ENCODE measurements at places on chromosomes 1 and 21.

- DNase-seq = no peak
Measured at GRCh38 chr1:42742617-42743316, 2.7 kb upstream of the CLDN19 start.

DNA sequence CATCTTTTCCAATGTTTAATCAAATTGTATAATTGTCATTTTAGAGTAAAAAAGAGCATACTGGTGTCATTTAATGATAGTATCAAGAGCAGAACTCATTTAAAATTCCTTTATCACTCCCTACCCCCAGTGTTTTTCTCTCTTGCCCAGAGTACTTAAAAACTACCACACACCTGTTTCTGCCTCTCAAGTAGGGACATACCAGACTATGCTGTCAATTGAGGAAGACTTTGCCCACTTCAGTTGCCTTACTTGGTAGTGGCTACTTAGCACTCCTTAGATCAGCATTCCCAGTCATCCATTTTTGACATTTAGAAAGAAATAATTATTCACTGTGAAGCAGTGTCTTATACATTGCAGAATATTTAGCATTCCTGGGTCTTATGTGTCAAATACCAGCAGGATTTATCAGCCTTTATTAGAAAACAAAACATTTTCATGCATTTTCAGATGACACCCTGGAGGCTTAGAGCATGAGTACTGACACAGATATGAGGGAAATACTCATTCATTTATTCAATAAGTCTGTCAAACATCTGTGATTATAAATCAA lies 127.5 kb upstream of the RGS1 start:
- no peak for DNase-seq

GRCh38 chr1:201539561-201540431 lies 869 bp downstream of the NAV1 start:
- DNase-seq = no peak

DNA sequence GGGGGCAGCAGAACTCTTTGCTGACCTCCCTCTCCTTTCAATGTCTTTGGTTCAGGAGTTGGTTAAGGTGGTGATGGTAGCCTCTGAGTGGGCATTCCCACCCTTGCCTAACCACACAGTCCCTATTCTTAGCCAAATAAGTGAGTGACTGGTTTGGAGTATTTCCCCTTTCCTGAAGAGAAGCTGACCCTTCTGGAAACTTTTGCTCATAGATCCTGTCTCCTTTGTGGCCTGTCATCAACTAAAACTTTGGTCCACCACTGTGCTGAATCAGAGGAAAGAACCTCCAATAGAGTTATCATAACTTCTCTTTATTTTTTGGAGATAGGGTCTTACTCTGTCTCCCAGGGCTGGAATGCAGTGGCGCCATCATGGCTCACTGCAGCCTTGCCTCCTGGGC lies 31.1 kb downstream of the C1orf21 start:
- DNase-seq = no peak

GRCh38 chr1:240701412-240701811 lies 89.5 kb upstream of the GREM2 start:
- no peak for DNase-seq

GRCh38 chr1:30779294-30780071 lies 21.9 kb upstream of the LAPTM5 start:
- peak; percentile 88 for DNase-seq

DNA sequence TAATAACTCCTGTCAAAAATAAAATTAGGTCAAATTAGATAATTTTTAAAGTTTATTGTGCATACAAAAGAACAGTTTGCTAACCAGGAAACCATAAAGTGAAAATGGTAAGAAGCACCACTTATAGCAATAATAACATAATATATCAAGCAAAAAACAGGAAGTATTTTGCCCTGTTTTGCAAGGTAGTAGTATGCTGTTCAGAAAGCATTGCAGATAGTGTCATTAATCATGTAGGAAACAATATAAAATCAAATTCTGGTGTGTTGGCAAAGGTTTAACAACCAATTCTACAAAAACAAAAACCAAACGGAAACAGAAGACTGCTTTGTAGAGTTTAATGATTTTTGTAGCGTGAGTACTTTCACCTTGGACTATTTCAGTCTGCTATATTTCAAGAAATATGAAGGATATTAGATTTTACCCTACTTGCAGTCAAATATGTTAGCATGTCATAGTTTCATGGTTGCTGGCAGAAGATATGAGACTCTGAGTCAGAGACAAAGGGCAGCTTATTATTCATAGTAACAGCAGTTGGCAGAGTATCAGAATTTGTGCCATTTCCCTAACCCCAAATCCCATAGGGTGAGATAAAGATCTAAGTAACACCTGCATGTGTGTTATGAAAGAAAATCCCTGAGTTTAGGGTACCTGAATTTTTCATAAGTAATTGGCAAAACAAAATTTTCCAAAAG lies 729.0 kb upstream of the BRINP3 start:
- no peak for DNase-seq

DNA sequence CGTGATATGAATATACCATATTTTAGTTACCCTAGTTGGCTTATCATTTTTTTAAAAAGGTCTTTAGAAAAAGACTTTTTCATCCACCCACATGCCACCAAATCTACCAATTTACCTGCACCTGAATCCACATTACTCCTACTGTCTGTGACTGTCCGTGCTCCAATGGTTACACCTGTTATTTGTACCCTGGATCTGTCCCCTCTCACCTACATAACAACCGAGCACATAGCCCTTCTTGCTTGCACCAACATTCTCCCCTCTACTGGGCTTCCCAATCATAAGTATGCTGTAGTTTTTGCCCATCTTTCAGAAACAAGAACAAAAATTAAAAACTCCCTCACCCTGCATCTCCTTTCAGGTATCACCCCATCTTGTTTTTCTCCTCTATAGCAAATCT lies 17.6 kb downstream of the SOD1 start:
- no peak for DNase-seq

GRCh38 chr21:15006594-15007230 lies 58.1 kb downstream of the NRIP1 start:
- DNase-seq = no peak

- DNase-seq = no peak
Measured at GRCh38 chr1:232793944-232794343, 11.3 kb upstream of the MAP10 start.

- DNase-seq = no peak
Measured at GRCh38 chr1:228146417-228147150, 3.1 kb upstream of the GJC2 start.

DNA sequence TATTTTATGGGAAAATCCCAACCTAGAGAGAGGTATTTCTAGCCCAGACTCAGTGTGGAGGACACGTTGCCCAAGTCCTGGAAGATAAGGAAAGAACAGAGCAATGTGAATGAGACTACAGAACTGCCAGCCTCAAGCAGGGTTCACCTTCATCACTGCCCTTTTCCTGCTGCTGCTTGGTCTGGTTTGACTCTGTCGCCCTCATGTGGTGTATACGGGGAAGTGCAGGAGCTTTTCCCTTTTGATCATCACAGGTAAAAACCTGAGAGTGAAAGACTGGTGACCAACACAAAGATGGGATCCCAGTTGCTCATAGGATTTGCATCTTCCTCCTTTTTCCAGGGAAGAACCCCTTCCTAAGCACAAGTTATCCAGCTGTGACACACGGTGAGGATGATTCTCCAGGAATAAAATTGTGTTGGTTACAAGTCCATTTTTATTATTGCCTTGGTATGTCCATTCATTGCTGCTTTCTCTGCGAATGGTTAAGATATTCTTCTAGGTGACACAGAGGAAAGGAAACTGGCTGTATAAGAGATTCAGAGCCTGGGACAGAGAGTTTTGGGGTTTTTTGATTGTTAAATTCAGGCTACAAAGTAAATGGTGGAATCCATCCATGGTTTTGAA lies 89.5 kb upstream of the CD53 start:
- peak; percentile 21 for DNase-seq

DNA sequence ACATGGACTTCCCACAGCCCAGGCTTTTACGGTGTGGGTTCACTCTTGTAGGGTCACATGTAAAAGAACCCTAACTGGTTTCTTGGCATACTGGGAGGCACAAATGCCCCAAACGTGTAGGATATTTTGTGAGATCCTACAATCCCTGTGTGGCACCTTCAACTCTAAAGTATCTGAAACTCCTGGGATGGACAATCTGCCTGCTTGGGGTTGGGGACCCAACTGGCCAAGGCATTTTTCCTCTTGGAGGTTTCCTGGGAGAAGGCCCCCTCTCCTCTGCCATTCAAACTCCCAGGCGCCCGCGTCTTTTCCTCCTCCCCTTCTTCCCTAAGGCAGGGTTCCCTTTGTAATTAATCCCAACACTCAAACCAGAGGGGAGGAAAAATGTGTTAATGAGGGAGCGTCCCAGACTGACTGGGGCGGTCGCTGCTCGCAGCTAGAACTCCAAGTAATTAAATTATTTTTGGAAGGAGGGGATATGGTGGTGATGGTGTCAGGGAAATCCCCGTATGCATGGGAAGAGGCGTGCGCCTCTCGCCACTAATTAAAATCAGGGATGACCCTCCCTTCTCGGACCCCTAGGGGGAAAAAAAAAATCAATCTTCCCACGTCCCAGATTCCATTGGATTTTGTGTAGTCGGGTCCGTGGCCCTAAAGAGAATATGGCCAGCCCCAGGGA lies 681 bp upstream of the VANGL2 start:
- no peak for DNase-seq

- no peak for DNase-seq
Measured at GRCh38 chr1:188599313-188599712, 1770.6 kb downstream of the PLA2G4A start.

- DNase-seq = peak; percentile 3
Measured at GRCh38 chr1:83931658-83932253, 67.2 kb downstream of the TTLL7 start.

- DNase-seq = no peak
Measured at GRCh38 chr1:26537951-26538352, 8.4 kb downstream of the RPS6KA1 start.

- DNase-seq = no peak
Measured at GRCh38 chr21:42672699-42673458, 19.5 kb downstream of the PDE9A start.

DNA sequence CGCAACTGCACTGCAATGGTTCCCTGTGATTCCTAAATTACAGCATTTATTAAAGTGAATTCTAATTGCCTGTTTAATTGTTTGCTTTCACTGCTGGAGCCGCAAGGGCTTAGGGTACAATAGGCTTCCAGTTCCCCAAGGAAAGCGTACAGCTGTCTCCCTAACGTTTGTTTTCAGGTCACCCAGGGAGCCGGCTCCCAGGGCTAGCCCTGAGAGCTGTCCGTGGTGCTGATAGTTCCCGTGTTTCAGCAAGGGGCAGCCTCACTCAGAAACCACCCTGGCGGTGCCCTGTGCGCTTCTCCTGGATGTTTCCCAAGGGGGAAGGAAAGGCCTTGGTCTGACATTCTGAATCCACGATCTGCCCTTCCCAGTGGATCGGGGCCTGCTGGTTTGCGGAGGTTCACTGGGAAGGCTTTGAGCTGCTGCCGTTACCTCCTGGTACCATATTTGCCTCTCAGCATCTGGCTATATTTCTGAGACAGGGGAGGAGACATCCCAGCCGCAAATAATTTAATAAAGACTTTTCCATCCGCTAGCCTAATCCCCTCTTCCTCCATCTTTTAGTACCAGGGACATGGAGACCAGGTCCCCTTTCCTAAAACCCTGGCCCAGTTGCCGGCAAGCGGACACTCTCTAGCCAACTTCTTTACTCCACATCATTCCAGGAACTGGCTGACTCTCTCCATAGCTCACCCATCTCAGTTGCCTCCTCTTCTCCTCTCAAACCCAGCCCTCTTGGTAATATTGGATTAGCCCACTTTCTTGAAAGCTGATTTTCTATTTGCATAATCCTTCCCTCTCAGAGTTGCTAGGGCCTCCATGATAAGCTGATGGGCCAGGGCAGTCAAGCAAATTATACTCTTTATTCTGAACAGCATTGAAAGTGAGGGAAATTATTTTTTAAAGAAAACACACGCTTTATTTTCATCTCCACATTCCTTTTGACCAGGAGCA lies 149.0 kb downstream of the IGSF21 start:
- DNase-seq = no peak

GRCh38 chr1:64479874-64480273 lies 9.9 kb downstream of the CACHD1 start:
- DNase-seq = no peak

GRCh38 chr1:115160728-115161127 lies 71.4 kb upstream of the TSPAN2 start:
- DNase-seq = no peak

- no peak for DNase-seq
Measured at GRCh38 chr1:44801491-44802305, 1.5 kb downstream of the PLK3 start.

DNA sequence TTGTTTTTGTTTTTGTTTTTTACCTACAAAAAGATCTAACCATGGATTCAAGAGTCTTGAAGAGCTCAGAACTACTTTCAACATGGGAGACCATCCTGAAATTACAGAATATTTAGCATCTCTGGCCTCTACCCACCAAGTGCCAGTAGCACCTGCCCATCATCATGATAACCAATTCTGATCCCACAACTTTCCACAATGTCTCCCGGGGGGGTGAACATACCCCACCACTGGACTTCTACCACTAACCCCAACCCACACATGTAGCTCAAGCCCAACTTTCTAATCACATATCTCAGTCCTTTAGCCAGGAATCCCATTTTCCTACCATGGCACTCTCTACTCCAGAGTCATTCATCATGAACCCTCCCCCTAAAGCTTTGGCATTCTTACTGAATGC lies 15.7 kb upstream of the IFNAR2 start:
- DNase-seq = no peak

DNA sequence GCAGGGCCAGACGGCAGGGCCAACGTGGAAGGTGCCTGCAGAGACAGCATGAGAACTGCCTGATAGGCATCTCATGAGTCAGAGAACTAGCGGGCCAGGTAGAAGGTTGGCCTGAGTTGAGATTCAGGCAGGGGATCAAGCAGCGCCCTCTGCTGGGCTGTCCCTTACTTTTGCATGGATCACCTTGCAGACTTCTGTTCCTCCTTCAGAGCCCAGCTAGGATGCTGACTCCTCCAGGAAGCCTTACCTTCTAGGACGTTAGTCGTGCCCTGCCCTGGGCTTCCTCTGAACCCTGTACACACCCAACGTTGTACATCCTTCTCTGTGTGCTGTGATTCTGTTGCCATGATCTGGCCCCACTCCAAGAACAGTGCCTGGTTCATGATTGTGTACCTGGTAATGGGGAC lies 231.3 kb upstream of the VAMP3 start:
- DNase-seq = no peak

DNA sequence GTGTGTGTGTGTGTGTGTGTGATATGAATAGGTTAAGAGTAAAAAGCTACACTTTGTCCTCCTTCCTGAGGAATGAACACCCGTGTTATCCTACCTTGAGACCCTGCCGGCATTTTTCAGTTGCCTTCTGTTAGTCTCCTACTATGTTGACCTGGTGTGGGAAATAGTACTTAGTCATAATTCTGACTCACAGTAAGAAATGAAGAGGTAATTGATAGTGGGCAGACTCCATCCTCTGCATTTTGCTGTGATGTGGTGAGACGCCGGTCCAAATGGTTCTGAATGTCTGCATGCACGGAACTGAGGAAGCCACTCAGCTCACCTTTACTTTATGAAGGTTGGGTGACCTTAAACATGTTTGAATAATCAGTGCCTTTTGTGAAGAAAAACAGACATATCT lies 12.6 kb downstream of the CD101 start:
- no peak for DNase-seq
